ENCODE measurements at places on chromosomes 2 and 18.
A peak's percentile ranks its signal among the peaks of the same experiment; 100 is the strongest.

DNA sequence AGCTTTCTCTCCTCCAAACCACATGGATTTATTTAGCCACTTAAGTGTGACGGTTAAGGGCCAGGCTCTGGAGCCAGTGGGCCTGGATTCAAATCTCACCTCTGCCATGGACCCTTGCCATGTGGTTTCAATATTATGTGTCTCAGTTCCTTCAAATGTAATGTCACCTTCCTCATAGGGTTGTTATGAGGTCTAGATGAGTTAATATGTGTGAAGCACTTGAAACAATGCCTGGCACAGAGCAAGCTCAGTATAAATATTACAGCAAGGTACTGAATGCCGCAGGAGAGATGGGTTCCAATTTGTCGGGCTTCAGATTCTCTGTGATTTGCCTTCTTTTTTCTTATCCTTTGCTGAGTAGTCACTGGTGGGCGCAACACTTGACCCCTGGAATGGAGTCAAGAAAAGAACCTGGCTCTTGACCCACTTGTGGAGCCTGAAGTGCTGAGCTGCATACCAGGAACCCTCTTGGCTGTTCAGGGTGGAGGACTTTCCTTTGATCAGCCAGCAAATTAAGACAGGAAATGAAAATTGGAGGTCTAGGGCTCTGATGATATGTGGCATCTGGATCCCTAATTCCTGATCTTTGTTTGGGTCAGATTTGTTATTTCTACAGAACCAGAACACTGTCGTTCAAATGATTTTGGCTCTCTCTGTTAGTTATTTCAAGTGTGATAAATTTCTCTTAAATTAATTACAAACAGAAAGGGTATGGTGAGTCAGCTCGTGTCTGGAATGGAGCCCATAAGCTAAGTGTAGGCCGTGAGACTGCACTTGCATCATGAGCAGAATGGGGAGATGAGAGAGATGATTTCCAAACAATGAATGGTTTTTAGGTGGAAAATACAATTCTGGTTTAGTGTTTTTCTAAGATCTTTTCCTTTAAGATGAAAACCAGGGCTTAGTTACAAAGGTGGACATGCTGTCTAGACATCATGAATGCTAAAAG, 293.0 kb downstream of the KCNS3 start:
- DNase-seq, result no peak

DNA sequence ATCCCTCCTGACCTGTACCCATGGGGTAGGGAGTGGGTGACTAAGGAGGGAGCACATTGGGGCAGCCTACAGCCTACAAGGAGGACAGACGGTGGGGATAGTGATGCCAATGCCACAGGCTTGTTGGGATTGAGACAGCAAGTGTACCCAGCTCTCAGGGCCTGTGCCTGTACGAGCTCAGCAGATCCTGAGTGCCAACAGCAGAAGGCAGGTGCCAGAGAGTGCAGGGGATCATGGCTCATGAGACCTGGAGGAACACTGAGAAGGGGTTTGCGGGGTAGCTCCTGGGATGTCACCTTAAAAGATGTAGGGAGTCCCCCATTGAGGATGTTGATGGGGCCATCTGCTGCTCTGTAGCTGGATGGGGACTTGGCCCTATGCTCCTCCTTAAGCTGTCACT, 10.3 kb upstream of the SNED1 start:
- no peak for DNase-seq

- no peak for DNase-seq
These were observed 14.6 kb upstream of the DNAJC27 start for GRCh38 chr2:24986372-24986771.

GRCh38 chr2:217660423-217660822, 342.4 kb downstream of the TNS1 start:
- no peak for DNase-seq

- no peak for DNase-seq
These were observed 340.0 kb upstream of the MEX3C start for GRCh38 chr18:51537487-51537886.

DNA sequence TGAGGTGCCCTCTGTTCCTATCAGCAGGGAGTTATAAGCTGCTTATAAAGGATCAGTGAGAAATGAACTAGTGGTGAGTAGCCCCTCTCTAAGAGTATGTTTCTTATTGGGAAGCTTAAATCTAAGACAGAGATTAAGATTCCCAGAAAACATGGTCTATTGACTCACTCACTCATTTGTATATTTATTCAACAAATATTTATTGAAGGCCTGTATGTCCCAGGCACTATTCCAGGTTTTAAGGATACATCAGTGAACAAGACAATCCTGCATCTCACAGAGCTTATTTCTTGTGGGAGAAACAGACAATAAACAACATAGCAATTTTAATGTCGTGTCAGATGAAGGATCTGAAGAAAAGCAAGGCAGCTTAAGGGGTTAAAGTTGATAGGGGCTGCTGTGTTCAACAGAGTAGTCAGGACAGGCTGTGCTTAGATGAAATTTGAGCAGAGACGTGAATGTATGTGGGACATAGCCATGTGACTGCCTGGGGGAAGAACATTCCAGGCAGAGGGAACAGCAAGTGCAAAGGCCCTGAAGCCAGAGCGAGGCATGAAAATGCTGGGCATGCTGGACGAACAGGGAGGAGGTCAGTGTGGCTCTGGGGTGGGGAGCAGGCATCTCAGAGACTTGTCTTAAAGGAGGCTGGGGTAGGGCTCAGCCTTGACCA, 14.8 kb upstream of the PSD4 start:
- DNase-seq, result no peak

DNA sequence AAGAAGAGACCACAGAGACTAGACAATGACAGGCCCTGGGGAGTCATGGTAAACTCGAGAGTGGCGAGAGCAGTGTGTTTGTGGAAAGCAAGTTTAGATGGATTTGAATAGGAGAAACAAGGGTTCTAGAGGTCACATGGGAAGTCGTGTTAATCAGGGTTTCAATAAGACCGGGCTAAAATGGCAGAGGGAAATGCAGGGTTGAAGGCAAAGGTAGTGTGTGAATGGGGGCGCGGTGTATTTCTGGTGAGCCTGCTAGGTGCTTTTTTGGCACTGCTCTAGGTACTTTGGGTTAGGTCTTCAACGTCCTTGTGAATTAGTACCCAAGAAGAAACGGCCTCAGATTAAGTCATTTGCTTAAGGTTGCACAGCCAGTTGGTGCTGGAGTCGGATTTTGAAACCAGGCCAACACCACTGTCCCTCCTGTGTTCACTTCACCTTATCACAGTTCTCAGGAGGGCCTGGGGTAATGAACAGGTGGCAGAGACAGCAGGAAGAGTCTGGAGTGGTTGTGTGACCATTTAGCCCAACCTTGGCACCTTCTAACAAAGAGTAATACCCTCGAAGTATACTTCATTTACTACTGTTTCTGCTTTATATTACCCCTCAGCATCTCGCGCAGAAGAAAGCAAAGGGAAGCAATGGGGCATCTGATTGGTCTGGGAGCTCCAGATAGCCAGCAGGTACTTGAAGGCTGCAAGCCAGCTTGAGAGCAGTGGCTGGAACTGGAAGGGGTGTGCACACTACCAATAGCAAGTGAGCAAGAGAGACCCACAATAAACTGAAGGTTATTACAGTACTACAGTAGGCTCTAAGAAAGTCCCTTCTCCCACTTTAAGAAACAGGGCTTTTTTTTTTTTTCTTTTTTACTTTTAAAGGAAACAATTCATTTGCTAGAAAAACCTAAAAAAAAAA, 33.4 kb upstream of the GAREM2 start:
- no peak for DNase-seq

DNA sequence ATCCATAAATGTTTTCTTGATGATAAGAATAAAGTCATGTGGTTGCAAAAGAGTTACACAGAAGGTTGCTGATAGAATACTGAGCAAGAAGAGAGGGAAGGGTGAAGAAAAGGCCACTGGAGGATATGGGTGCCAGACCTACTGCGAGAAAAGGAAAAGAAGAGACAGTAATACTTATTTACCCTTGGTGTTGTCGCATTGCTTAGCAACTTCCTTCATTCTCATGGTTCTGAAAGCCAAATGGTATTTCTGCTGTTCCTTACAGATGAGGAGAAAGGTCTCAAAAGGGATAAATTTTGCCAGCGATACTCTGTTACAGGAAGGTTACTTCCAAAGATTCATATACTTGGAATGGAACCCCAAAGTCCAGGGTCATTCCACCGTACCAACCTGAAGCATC, 62.5 kb downstream of the LHCGR start:
- DNase-seq, result no peak

- DNase-seq, result no peak
These were observed 323.7 kb downstream of the LRRTM1 start for GRCh38 chr2:79980816-79981215.

GRCh38 chr2:204608237-204608939, 63.1 kb downstream of the PARD3B start:
- no peak for DNase-seq

- no peak for DNase-seq
These were observed 23.8 kb downstream of the FAP start for GRCh38 chr2:162219426-162219825.

GRCh38 chr18:24180048-24180447, 41.2 kb downstream of the CABYR start:
- no peak for DNase-seq

GRCh38 chr2:88115825-88116518, 11.9 kb downstream of the FABP1 start:
- DNase-seq, result no peak

DNA sequence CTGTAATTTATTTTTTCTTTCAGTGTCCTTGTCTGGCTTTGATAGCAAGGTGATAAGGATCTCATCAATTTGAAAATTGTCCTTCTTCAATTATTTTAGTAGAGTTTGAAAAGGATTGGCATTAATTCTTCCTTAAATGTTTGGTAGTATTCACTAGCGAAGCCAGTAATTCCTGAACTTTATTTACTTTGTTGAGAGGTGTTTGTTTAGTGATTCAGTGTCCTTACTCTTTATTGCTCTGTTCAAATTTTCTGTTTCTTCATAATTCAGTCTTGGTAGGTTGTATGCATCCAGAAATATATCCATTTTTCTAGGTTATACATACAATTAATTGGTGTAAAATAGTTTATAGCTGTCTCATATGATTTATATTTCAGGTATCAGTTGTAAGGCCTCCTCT, 676.7 kb upstream of the POU3F3 start:
- DNase-seq, result no peak

DNA sequence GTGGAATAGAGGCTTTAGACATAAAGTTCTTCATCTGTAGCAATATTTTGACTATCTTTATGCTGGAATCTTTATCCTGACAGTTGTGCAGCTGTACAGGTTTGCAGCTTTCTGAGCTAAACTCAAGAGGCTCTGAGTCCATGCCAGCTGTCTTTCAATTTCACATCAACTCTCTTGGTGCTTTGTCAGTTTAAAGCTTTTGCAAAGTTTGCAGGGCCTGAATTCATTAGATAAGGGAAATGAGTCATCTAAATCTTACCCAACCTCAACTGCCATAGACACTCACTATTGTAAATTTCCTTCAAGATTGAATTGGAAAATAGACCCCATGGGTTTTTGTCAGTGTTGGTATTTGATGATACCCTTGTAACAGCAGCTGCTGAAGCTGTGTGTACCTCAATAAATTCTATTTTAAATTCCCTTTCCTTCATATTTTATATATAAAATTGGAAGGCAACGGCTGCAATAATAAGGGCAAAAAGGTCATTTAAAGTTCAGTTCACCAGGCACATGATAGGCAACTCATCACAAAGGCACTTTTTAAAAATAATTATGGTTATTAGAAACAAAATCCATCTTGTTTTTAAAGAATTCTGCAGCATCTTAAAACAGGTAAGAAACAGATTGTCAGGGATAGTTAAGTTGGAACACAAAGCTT, 169.9 kb upstream of the SLC39A10 start:
- no peak for DNase-seq

- DNase-seq, result no peak
These were observed 41.1 kb downstream of the ACOXL start for GRCh38 chr2:110773401-110773921.

GRCh38 chr2:28610583-28611201, 114.8 kb downstream of the PLB1 start:
- peak; percentile 11 for DNase-seq

DNA sequence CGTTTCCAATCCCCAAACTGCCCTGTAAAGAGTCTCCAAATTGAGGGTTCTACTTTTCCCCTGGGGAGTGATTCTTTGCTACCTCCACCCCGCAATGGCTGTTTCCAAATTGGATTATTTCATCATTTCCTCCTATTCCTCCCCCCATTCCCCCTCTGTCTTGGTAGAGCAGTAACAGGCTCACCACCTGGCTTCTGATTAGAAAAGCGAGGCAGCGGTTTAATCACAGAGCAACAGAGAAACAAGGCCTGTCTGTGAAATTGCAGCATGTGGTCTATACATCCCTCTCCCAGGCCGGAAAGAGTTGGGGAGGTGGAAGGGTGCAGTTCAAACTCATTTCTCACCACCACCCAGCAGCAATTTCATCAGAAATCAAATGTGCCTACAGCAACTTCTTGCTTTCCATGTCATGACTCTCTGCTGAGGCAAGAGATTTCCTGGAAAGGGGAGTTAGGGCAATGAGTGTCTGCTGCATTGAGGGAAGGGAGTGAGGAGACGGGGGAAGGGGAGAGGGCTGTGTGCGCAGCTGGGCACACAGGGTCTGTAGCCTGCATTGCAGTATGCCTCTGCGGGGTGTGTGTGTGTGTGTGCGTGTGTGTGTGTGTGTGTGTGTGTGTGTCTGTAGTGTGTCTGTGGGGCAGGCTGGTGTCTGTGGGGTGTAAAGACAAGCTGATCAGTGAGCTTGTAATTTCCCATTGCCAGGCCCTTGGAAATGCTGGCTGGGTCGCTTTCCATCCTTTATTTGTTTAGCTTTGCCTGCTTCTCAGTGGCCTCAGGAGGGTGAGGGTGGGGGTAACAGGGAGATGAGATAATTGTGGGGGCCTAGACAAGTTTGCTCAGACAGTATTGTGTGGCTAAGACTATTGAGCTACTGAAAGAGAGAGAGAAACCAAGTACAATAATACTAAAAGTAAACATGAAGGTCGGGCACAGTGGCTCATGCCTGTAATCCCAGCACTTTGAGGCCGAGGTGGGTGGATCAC, 13.5 kb upstream of the IGFBP2 start:
- DNase-seq, result no peak

DNA sequence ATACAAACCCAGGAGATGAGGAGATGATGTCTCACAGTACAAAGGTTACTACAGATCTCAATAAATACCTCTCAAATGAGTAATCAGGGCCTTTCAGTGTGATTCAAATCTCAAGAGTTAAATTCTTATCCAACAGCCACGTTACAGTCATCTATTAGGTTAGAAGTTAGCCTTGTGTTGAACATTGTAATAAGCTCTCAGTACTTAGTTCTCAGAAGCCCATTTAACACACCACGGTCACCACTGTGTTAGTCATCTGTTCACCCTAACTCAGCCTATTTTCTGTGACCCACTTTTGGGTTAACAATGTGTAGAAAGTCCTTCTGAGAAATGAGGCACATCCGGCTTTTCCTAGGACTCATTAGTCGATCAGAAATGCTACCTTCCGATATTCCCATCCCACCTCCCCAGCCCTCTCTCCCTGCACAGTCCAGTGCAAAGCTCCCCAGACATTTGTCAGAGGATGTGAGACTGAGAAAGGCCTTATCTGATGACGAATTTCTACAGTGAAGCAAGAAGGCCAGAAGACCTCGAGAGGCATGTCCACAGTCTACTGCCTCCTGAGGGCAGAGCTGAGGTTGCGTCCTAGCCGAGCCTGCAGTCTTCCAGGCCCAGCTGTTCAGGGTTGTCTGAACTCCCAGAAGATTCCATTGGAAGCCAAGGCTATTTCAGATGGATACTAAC, 92.6 kb downstream of the ACTR2 start:
- DNase-seq, result no peak
